ENCODE measurements at places on chromosomes 2 and 18.

- DNase-seq = no peak
These were observed 55.1 kb downstream of the COL4A3 start for GRCh38 chr2:227219312-227220105.

DNA sequence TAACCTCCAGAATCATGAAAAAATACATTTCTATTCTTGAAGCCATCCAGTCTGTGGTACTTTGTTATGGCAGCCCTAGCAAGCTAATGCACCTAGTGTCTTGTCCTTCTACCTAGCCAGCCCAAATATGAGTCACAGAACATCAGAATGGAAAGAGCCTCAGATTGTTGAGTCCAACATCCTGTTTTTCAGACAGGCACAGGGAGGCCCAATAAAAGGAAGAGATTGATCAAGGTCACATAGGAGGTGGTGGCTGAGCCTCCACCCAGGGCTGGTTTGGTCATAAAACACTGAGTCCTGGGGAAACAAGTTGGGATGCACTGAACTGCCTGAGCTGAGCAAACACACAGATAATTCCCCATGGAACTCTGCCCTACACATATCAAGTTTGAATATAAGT is 195.5 kb downstream of the TTC32 start:
- no peak for DNase-seq

GRCh38 chr2:171778515-171778914 is 91.2 kb downstream of the DYNC1I2 start:
- DNase-seq = no peak

DNA sequence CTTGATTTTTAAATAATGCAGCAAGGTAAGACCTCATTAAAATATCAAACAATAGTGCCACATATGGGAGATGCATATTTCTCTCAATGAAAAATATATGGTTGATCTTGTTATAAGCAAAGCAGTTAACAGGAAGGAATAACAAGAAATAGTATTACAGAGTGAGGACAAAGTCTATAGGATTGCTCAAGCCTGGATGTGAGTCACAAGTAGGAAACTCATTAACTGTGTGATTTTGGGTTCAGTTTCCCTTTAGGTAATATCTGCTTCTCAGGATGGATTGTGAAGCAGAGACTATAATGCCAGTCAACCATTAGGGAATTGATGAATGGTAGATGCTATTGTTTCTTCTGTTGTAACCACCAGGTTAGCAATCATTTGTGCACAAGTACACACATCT is 42.9 kb upstream of the SPHKAP start:
- DNase-seq = no peak

GRCh38 chr2:80259292-80259691 is 45.3 kb downstream of the LRRTM1 start:
- no peak for DNase-seq

GRCh38 chr18:44723411-44723810 is 42.7 kb downstream of the SETBP1 start:
- DNase-seq = no peak

DNA sequence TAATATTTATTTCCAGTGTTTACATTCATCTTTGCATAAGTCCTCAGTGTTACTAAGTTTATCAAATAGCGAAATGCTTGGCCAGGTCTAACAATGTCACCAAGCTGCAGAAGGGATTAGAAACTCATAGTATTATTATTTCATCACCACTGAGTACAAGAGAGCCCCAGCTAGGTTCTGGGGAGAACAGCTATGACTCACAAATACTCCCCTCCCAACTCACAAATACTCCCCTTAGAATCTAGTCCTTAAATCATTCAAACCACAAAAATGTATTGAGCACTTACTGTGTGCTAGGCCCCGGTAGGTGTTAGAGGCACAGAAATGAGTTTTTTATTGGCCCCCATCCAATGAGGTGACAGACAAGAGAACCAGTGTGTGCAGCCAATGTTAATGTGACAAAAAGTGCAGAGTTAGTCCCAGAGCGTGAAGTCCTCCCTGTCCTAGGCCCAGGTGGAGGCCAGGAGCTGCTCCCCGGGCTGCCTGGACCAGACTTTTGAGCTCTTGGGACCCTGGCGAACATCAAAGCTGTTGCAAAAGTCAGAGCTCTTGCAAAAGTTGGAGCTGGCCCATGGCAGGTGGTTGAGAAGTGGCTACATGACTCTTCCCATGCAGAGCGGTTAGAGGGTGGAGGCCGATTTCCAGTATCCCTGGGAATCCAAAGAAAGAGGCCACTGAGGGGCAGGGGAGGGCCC is 9.8 kb downstream of the STEAP3 start:
- no peak for DNase-seq

DNA sequence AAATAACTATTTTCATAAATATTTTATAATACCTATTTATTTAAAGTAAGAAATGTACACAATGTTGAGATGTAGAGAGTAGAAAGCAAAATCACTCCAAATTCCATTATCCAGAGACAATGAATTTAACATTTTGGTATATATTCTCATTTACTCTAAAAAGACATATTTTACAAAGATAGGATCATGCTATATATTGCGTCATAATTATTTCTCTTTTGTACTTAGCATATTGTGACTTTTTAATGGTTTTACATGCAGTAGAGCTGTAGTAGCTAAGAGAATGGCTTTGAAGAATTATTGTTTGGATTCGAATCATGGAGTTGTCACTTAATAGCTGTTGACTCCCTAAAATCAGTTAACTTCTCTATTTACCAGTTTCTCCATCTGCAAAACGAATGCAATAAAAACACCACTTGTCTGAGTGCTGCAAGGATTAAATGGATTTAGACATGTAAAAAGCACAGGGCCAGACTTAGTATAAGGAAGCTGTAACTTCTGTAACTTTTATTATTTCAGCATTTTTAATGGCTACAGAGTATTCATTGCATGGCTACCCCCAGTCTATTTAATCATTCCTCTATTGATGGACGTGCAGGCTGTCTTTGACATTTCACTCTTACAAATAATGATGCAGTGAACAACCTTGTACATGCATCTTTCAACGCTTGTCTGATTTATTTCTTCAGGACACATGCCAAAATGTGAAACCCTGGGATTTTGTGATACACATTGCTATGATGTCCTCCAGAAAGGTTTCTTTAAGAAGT is 33.2 kb downstream of the KCNS3 start:
- DNase-seq = no peak

DNA sequence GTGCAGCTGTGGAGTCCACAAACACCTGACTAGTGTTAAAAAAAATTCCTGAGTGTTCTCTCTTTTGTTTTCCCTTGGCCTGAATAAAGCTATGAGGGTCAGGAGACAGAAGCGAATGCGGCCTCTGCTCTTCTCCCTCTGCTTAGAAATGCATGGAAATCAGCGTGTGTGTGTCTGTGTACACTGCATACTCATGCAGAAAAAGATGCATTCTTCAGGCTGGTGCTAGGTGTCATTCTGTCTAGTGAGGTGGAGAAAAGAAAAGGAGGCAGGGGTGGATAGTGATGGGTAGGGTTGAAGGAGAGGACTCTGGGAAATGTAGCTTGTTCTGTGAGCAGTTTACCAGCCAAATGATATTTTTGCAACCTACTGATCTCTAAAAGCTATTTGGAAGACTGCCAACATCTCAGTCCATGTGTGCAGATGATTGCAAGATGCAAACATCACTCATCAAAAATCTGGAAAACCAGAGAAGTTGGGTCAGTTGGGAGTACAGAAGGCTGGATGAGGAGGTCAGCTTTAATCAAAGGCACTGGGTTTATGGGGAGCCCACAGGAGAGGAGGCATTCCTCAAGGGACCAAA is 177.7 kb downstream of the INSIG2 start:
- DNase-seq = no peak

DNA sequence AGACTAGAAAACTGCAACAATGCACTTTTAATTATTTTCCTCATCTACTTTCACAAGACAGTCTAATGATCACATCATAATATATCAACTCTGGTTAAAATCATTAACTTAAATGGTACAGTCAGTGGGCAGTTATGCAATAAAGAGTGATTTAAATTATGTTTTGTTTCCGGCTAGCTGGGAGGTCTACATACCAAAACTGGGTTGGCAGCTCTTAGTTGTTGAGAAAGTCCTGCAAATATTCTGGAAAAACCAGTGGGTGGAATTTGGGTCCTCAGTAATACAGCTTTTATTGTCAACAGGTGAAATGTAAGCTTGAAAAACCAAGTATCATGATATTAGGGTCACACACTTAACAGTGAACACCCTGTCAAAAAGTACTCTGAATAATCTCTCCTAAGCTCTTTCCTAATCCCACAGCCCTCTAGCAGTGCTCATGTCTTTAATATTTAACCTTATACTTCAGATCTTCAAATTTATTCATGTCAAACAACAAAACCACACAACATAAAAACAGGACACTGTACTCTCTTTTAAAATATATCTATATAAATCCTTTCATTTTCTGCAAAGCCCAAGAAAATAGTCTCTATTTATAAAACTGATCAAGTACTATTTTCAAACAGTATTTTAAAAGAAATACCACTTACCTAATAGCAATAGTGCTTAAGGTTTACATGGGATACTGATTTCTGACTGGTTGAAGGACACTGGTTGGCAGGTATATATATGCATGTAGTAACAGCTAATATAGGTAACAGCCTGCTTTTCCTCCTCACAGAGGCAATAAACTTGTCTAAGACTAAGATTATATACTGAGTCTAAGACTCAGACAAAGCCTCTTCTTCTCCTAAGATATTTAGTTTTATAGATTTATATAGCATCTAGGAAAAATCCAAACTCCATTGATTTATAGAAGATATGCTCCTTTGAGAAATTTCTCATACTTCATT is 103.8 kb downstream of the GAREM1 start:
- no peak for DNase-seq

GRCh38 chr2:143426296-143426695 is 297.1 kb downstream of the ARHGAP15 start:
- no peak for DNase-seq

DNA sequence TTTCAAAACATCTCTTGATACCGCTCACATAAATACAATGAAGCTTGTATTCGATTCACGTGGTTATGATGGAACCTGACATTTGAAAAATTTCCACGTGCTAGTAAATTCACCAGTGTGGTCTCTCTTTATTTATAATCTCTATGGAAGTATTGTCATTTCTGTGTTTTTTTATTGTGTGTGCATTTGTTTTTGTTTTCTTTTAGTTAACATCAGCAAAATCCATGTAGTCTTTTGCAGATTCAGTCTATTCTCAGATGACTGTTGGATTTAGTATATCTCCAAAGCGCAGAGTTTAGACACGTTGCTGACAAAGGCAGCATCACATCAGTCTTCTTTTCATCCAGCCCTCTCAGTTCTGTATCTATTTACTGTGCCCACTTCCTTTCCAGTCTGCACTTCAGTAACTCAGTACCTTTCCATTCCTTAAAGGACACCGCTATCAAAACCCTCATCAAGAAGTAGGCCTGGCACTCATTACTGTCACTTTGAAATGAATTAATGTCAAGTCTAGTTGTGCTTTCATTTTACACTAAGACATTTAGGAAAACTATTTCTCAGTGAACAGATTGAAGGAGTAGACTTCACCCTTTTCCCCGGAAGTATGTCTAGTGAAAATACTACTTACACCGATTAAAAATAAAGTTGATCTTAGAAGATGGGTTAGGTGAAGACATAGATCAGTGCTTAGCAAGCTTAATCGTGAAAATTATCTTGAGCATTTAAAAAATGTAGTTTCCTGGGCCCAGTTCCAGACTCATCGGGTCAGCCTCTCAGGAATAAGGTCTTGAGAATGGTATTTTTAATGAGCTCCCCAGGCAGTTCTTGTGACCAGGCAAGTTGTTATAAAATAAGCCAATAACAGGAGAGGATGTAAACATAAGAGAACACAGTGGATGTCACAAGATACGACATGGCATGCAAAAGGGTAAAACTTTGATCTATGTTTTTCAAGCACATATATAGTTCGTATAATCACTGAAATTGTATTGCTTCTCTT is 506.8 kb upstream of the ZEB2 start:
- no peak for DNase-seq

GRCh38 chr2:7329465-7329864 is 412.3 kb downstream of the RNF144A start:
- no peak for DNase-seq

GRCh38 chr18:62773691-62774090 is 58.4 kb downstream of the PHLPP1 start:
- DNase-seq = no peak

DNA sequence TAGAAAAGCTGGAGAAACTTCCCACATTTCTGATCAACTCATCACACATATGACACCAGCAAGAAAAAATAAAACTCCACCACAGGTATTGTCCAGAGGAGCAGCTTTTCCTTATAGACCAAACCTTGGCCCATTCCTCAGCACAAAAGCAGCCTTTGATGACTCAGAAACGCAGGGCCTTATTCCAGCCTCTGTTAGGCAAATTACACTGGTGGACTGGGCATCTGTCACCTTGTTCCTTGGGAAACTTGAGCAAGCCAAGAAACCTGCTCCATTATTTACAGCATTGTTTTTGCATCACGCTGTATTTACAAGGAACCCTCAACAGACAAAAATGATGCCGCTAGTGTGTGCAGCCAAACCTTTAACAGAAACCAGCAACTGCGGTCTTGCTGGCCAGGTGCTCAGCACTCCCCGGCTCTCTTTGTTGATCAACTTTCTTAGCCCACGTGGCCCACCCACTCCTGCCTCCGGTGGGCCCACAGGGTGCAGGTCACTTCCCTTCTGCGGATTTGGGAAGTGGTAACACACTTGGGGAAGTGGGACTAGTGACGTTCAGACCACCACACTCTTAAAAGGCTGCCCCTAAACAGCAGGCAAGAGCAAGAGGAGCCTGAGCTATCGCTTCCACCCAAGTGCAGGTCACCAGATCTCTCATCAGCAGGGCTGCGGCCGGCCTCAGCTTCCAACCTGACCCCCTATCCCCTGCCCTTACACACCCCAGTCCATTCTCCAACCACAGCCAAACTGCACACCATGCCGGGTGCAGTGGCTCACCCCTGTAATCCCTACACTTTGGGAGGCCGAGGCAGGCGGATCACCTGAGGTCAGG is 1.5 kb downstream of the AP1S3 start:
- no peak for DNase-seq

DNA sequence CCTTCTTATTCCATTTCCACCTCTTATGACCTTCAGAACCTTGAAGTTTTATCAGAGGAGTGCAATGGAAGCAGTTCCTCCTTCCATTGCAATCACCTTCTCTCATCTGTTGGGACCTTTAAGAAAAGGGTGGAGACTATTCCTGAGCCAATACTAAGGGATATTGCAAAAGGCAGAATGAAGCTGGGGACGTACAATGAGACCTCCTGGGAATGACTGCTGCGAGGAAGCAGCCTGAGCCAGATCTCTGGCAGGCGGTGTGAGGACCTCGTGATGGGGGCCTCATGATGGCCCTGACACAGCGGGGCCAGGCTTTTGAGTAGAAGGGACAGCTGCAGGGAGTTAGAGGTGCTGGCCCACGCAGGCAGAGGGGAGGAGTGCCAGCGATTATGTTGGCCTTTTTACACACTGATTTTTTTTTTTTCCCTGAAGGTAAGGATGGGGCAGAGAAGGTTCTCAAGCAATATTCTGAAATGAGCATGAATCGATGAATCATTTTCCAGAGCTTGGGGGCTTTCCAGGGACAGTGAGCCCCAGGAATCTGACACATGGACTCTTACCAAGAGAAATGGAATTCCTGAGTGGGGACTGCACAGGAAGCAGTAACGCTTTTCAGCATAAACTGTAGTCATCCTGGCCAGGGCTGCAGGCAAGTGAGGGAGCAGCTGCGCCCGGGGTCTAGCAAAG is 40.0 kb upstream of the LAPTM4A start:
- no peak for DNase-seq
